Hepatocyte (in vitro differentiated cells): ENCODE measurements at places on chromosomes 2 and 18. TPM values are rescaled to one million over a fixed set of nuclear protein-coding genes. Genes with fewer than 3 reads are reported as not detected.

DNA sequence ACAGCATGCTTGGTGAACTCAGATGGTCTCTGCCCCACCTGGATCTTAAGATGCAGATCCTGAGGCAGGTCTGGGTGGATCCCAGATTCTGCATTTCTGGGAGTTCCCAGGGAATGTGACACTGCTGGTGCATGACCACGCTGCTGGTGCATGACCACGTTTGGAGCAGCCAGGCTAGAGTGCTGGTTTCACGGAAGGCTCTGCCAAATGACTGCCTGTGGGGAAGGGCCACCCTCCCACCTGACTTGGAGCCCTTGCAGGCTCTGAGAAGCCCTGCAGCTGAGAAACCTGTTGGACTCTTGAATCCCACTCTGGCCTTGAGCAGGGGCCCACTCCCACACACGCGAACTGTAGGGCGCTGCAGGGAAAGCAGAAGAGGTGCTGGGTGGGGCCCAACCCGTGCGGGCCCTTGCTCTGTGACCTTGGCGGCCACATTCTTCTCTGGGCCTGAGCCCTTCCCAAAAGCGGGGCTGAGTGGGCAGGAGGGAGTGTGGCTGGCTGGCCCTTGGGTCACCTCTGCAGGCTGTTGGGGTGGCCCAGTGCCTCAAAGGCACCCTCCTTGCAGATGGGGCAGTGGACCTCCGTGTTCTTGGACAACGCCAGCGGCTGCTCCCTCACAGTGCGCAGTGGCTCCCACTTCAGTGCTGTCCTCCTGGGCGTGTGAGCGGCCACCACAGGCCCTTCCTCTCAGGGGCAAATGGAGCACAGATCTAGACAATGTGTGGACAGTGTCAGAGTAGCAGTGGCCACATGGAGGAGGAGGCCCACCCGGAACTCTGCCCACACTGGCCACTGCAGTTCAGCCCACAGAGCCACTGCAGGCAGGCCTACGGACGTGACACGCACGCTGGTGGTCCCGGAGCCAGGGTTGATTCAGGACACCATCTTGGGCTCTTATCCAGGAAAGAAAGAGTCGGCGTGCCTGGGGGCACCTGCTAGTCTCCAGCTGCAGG is 7.9 kb downstream of the ERFE start:
- DNase-seq: no peak

DNA sequence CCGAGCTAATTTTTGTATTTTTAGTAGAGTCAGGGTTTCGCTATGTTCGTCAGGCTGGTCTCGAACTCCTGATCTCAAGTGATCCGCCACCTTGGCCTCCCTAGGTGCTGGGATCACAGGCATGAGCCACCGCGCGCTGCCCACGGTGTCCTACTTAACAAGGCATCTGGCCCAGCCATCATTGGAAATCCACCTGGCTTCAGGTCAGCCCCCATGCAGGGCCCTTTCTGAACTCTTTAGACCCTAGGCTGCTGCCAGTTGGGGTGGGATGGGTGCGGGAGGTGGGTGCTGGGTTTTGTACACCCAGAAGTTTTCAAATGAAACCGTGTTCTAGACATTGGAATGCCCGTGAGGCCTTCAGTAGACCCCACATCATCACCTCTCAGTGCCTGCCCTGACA is 26.6 kb upstream of the NT5DC4 start:
- DNase-seq: no peak

DNA sequence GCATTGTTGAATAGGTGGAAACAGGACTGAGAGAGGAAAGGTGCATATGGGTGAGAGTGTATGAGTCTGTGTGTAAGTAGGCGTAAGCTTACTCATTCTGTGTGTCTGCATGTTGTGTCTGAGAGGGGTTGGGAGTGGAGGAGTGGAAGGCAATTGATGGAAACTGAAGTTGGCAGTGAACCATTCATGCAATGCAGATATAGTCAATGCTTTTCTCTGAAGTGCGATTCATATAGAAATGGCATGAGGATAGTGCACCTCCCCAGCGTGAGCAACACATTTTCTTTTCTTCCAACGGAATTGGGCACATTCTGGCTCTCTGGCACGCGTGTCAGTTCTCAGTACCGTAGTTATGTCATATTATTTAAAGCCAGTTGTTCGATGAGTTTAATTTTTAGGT is 250.5 kb downstream of the NYAP2 start:
- DNase-seq: no peak

Gene SLC8A1
- 1.2 and 2.2 TPM in 2 replicates for polyA plus RNA-seq

DNA sequence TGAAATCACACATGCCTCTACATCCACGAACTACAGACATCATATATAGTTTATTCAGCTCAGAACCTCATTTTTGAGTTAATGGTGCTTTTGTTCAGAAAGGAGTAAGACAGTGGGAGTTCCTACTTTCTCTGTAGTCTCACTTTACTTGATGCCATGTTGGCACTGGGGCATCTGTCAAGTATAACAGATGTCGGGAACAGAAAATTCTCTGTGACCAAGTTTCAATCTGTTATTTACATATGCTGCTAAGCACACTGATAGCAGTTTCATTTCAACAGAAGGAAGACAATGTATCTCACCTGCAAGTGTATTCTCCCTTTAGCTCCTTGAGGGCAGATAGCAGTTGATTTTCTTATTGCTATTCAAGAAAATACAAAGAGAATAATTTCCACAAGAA is 774.1 kb downstream of the METTL4 start:
- no peak for DNase-seq

Gene SEC11C
- polyA plus RNA-seq: 224 and 230 TPM in 2 replicates

Gene ASAP2
- polyA plus RNA-seq: 13.7 and 15.4 TPM in 2 replicates

Gene REG1B
- polyA plus RNA-seq: not detected in 2 replicates

Gene CROCC2
- 0.04 and 0.13 TPM in 2 replicates for polyA plus RNA-seq

Gene HNMT
- polyA plus RNA-seq: 16.4 and 23.4 TPM in 2 replicates

Gene KCNK3
- polyA plus RNA-seq: 8.2 and 9.0 TPM in 2 replicates

DNA sequence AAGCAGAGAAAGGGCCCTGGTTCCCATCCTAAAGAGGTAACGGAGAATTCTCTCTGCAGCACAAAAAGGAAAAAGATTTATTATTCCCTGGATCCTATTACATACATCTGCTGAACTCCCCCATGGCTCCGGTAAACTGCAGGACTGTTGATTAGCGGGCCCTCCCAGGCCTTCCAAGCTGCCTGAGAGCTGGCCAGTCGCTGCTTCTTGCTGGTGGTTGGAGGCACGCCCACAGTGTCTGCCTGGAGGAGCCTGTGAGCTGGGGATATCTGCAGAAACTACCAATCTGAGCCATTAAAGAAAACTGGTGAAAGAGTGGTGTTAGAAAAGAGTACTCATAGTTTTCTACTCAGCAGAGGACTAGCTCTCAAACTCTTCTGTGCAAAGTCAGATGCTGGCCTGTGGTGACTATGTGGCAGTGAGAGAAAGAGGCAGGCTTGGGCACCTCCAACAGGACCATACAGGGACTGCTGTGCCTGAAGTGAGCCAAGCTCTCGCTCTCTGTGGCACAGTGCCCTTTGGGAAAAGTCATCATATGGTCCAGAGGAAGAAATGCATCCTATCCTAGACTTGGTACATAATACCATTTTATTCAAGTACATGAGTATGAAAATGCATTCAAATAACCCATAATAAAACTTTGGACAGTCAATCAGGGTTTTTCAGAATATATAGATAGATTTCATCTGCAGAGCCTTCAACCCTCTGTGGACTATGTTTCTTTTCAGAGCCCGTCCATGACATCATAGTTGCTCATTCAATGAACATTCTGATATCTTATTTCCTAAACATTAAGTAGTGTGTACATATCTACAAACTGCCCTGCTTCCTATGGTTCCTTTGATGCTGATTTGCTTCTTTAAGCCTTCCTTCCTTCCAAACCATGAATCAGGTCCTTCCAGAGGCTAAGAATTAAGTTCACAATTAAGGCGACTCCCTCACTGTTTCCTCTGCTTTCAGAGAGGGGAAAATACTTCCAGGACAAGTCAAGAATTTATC is 242.0 kb upstream of the LYPD1 start:
- DNase-seq: peak; percentile 15

Gene ASXL3
- 1.4 and 2.7 TPM in 2 replicates for polyA plus RNA-seq

GRCh38 chr2:151106805-151107506 is 154.7 kb downstream of the RBM43 start:
- no peak for DNase-seq

Gene CXCR4
- polyA plus RNA-seq: 2.4 and 3.8 TPM in 2 replicates

Gene DUSP19
- polyA plus RNA-seq: 1.1 and 1.2 TPM in 2 replicates

- DNase-seq: no peak
These were observed 292.4 kb upstream of the SETBP1 start for GRCh38 chr18:44388329-44388728.

DNA sequence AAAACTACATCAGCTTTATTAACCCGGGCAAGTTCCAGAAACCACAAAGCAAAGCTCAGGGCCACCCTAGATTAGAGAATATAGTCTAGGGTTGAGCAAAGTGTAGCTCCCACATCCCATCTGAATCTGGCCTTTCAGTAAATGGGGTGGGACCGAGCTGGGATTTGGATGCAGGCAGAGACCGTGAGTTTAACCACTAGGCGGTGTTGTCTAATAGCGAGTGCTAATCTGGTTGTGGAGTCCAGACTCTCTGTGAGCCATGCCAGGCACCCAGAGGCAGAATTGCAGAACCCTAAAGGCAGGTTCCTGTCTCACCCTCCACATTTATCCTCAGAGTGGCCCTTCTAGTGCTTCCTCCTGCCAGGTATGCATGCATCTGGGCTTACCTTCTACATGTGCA is 435.9 kb downstream of the TSN start:
- DNase-seq: peak; percentile 74

- DNase-seq: no peak
These were observed 191.6 kb downstream of the GLI2 start for GRCh38 chr2:120927265-120927628.
